Activated CD8-positive, alpha-beta T cell treated with anti-CD3 and anti-CD28 coated beads, Interleukin-2, amount 10 ng/mL, durations not matched to agents 7 days and 5 days (primary cell): ENCODE measurements at places on chromosomes 7 and 10.

- DNase-seq = no peak
Measured at GRCh38 chr10:52394246-52394645, 80.2 kb downstream of the DKK1 start.

DNA sequence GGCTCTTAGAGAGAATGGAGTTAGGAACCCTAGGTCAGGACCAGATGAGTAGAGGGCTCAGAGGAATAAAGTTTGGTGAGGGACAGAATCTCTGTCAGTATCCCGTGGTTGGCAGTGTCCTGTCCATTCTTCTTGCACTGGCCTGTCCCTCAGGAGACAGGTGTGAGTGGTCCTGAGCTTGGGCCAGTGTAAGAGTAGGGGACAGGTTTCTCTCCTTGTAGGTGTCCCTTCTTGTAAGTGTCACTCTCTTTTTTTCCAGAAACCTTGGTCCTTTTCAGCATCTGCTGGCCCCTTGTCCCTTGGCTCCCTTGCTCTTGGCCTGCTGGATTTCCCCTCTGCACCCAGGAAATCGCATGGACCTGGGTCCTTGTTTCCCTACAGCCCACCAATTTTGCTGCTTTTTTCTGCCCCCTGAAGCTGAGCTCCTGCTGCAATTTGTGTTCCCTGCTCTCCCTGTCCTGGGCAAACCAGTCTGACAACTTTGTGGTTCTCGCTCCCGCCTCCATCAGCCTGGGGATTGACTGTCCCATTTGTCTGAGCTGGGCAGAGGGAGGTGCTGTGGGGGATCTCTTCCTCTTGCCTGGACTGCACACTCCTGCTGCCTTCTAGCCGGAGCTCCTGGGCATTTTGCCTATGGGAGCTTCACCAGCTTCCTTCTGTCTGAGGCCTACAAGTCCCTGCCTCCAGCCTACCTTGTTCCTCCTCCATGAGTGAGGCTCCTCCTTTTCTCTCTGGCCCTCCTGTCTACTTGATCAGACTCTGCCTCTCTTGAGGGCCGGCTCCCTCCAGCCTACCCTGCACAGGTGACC lies 6.5 kb downstream of the TSPAN14 start:
- no peak for DNase-seq

DNA sequence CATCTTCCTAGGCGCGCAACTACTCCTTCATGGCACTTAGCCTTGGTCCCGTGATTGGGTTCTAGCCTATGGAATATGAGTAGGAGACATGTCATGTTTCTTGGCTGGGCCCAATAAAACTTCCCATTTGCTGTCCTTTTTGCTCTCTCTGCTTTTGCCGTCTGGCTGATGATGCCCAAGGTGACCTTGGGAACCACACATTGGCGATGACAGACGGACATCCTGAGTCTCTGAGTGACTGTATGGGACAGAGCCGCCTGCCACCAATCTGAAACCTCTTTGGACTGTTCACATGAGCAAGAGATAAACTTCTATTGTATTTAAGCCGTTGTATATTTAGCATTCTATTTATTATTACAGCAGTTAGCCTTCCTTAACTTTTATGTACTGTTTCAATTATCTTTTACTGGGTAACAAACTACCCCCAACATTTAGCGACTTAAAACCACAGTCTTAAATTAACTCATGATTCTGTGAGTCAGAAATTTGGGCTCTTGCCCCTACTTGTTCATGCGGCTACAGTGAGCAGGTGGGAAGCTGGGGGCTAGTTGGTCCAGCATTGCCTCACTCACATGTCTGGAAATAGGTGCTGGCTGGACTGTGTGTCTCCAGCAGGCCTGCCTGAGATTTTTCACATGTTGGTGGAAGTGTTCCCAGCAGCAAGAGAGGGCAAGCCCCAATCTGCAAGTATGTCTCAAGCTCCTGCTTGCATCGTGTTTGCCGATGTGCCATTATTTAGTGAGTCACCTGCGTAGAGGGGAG lies 71.7 kb downstream of the NOD1 start:
- DNase-seq = no peak

DNA sequence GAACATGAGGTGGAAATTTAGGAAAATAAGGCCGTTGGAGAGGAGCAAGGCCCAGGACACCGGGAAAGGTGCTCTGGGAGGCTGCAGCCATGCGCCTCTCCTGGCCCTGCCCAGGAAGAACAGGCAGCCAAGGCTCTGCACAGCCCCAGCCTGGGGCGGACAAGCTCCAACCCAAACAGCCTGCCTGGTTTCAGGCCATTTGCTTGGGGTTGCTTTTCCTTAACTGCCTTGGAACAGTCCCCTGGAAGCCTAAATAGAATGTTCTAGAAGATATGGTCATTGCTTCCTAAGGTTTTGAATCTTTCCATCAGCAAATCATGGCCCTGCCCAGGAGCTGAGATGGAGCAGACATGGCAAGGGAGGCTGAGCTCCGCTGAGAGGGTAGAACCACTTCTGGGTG lies 11.0 kb downstream of the VSTM4 start:
- DNase-seq = no peak

DNA sequence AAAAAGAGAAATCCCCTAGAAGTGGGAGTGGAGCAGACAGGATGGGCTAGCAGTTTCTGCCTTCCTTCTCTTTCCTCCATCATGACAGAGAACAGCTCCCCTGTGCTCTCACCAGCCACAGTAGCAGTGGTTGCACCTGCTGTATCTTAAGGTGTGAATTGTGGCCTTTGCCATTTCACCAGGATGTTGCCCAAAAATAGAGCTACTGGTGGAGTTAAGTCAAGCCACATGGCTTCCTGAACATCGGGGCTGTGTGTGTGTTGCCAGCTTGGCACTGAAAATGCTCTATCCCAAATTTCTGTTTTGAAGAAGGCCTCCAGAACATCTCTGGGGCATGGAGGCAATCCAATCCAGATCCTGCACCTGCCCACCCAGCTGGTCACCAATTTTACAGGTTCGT lies 348.7 kb downstream of the EXOC4 start:
- no peak for DNase-seq

- no peak for DNase-seq
Measured at GRCh38 chr7:104784686-104785085, 229.3 kb upstream of the KMT2E start.

DNA sequence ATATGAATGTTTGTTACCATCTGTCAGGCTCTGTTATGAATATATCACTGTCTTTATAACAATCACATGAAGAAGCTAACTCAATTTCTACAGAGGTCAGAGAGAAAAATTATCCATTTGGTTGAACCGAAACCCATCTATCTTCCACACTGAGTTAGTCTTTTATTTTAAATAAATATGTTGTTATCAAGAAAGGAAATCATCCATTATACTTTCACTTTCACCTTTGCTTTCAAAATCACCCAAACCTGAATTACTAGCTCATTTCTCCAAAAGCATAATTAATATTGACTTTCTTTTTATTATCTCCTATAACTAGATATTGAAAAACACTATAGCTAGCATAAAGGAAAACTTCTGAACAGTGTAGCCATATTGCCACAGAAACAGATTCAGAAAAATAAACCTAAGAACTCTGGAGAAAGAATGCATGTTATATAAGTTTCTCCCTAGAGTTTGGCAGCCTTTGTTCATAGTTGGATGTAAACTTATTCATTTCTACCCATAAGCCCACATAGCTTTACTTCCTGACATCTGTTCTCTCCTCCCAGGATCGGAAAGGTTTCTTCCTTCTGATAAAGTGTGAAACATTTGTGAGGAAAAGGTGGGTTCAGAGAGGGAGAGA lies 66.0 kb downstream of the NPSR1 start:
- no peak for DNase-seq

- DNase-seq = peak; percentile 63
Measured at GRCh38 chr10:132551093-132551807, 13.7 kb downstream of the INPP5A start.

DNA sequence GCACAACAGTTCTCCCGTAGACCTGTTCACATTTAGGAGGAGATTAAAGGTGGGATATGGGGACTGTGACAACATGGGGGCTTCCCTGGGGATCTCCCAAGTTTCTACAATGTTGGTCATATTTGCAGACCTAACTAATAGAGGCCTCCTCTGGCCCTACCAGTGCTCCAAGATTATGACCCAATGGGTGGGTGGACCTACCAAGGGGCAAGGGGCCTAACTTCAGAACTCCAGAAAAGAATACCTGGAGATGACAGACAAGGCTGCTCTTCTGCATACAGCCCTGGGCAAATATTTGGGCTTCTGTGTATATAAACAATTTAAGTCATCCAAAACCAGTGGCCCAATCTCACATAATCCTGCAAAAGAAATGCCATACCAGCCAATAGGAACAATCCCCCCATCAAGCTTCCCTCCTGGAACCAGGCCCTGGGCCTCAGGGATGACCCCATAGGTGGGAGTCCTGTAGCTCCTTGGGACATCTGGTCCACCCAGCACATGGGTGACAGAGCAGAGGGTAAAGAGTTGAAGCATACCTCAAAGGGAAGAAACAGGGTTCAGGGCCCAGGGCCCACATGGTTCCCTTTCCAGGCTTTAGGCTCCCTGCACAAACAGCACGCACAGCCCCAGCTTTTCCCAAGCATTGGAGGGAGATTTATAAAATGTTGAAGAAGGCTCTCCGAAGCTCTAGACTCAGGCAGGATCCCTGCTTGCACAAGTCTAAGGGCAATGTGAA lies 86.1 kb upstream of the CHST15 start:
- DNase-seq = no peak

DNA sequence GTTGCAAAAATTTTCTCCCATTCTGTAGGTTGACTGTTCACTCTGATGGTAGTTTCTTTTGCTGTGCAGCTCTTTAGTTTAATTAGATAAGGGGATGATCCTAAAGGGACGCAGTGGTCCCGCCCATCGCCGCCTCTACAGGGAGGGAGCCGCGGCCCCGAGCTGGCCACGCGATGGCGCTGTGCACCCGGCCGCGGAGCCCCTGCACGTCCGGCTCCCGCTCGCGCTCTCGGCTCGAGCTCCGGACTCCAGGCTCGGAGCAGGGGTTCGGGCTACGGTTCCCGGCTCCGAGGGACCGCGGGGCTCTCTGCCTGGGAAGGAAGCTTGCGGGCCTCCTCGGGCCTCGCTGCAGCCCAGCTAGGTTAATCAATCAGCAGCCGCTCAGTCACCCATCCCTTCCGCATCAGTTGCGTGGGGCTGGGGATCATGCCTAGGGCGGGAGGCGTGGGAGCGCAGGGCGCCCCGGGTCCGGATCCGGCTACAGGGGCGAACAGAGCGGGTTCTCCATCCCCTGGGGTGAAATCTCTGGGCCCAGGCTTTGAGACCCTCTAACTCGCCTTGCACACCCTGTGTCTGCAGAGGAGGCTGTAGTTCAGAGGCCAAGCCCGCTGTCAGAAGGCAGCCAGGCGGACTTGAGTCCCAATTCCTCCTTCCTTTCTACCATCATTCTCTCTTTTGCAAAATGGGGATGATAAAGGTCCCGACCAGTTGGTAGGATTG lies 97.9 kb downstream of the WDR11 start:
- peak; percentile 68 for DNase-seq
